Breast epithelium (tissue), 4 donors: ENCODE measurements at places on chromosomes 5 and 9. TPM values are rescaled to one million over a fixed set of nuclear protein-coding genes. Genes with fewer than 3 reads are reported as not detected.

Gene LCN12
- 5.6 TPM for total RNA-seq

GRCh38 chr5:130222573-130222972, 318.3 kb downstream of the CHSY3 start:
- no peak for DNase-seq

GRCh38 chr5:34455098-34455497, 201.0 kb upstream of the RAI14 start:
- DNase-seq = no peak

Gene PRELID1
- 97.0 TPM for total RNA-seq

Gene GPR150
- total RNA-seq = not detected

Gene GFM2
- total RNA-seq = 24.3 TPM

- DNase-seq = no peak
Observed at GRCh38 chr5:14777187-14777586, 94.4 kb downstream of the ANKH start.

- DNase-seq = no peak
Observed at GRCh38 chr5:82639393-82640144, 361.4 kb upstream of the RPS23 start.

Gene MTAP
- 20.8 TPM for total RNA-seq

DNA sequence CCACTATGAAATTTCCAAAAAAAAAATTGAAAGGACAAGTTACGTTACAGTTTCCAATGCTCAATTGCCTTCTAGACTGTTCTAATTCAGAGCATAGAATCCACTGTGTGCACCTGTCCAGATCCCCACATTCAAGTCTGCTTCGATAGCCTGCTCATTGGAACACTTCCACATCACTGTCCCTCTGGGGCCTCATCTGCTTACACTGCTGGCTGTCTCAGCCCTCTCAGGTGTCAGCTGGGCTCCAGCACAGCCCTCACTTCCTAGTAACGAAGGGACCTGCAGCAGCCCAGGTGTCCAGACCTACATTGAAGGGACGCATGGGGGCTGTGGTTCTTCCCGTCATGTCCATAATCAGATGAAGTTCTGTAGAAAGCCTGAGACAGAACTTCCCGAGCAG, 94.3 kb upstream of the EMB start:
- no peak for DNase-seq

- DNase-seq = no peak
Observed at GRCh38 chr5:121189342-121190305, 662.1 kb upstream of the FTMT start.

- no peak for DNase-seq
Observed at GRCh38 chr5:132136906-132137305, 63.3 kb downstream of the CSF2 start.

DNA sequence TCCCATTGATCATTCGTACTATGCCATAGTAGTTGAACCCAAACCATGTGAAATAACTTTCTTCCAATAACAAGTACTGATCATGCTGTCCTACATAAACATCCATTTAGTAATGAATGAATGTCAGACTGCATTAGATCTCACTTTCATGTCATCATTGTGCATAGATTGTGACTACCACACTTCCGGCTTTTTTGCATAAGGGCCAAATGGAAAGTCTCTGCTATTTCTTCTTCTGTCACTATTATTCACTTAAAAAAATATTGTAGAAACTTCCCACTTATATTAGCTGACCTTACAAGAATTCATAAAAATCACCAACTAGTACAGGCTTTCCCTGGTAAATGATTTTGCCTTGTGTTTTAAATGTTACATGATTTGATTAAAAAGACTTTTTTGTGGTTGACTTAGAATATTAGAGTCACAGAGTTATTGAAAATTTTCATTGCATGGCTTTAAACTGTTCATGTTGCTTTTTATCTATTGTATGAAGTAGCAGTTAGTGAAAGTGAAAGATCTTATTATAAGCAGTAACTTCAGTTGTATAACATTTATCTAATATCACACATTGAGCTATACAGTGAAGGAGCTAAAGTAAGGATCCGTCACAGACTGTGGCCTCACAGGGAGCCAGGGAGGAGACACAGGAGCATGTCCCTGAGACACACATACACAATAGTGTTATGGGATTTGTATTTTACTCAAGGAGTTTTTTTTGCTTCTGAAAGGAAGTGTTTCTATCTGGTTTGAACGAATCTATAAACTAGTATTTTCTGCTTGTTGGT, 33.9 kb downstream of the LMNB1 start:
- no peak for DNase-seq
